ENCODE measurements at places on chromosomes 7 and 10.
A peak's percentile ranks its signal among the peaks of the same experiment; 100 is the strongest.

- DNase-seq: no peak
These were observed 305.1 kb downstream of the DNAJB6 start for GRCh38 chr7:157641866-157642265.

GRCh38 chr7:40880581-40880980 is 745.8 kb downstream of the SUGCT start:
- DNase-seq: no peak

DNA sequence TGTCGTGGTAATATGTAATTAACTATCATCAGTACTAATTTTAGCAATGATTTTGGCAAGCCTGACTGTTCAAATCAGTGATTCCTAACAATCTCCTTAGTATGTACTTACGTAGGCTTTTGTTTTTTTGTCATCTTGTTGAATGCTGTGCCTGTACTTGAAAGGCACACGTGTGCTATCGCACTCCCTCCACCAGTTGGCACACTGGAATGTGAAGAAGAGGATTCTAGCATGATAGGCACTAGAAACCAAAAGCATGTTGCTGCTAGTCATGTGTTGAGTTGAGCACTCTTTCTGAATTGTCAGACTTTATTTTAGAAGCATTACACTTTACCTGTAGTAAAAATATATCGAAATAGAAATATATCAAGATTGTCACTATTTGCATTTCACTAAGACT is 59.1 kb downstream of the TASOR2 start:
- DNase-seq: no peak

DNA sequence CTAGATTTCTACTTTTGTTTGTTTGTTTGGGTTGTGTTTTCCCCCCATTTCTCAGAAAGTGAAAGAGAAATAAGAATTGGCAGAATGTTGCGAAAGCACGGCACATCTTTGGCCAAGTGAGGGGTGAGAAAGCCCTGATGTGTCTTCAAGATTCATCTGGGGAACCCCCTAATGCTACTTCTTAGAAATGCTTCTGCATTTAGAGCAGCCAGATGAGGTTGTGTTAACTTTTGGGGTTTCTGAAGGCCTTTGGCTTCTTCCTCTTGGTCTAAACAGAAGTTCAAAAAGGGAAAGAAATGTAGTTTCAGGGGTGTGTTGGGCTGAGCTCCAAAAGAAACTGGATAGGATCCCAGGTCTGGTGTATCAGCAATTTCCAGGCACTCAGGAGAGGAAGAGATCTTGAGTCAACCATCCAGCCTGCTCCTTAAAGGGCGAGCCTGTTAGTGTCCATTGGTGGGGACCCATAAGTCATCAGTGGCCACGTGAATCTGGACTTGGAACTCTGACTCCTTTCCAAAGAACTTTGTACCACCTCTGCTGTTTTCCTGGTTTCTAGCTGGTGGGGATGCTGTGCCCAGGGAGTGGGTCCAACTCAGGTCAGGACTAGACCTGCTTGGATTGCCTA is 6.5 kb downstream of the DUSP5 start:
- DNase-seq: no peak

- DNase-seq: no peak
These were observed 36.3 kb upstream of the RNF32 start for GRCh38 chr7:156604311-156604710.

DNA sequence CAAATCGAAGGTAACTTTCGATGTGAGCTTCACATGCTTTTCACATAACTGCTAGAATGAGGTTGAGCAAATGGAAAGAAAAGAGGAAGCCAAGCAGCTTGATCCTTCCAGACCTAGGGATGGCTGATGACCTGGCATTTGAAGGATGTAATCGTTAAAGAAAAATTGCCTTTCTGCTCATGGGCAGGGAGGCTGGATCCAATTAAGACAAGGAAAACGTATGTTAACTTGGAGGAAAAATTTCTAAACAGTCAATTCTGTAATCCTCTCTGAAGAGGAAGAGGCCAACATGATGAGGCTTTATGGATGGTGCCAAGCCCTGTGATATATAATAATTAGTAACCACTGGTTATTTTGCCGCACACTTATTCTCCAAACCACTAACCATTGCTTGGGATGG is 12.5 kb downstream of the GRK5 start:
- no peak for DNase-seq

DNA sequence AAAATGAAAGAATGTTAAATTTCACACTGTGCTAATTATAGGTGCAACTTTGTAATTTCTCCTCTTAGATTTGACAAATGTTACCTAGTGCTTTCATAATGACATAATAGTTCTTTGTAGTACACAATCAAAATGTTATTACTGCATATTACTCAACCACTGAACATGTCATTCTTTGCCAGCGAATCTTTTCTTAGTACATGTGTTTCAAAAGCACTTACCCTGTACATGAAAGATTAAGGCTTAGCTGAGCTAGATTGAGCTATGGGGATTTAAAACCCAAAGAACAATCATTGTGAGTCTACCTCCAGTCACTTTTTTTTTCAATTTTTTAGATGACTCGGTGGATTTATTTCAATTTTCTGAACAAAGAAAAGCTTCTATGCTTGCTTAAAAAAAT is 123.5 kb upstream of the FERD3L start:
- DNase-seq: no peak

DNA sequence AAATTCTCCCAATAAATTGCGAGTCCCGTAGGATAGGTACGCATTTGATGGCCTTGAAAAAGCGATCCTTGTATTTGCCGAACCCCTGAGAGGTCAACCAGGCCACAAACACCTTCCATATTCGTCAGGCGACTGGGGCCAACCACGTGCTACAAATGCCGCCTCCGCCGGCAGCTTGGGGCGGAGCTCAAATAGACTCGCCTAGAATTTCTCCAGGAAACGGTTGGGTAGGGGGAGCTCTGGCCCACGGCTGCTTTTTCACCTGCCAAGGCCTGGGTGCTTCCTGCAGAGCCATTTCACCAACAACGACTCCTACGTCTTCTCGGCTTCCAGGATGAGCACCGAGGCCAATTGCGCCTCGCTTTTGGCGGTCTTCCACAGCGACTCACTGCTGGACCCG is 53.4 kb upstream of the KIF5B start:
- DNase-seq: no peak

- DNase-seq: peak; percentile 34
These were observed 41.5 kb downstream of the KLRG2 start for GRCh38 chr7:139441961-139442360.

DNA sequence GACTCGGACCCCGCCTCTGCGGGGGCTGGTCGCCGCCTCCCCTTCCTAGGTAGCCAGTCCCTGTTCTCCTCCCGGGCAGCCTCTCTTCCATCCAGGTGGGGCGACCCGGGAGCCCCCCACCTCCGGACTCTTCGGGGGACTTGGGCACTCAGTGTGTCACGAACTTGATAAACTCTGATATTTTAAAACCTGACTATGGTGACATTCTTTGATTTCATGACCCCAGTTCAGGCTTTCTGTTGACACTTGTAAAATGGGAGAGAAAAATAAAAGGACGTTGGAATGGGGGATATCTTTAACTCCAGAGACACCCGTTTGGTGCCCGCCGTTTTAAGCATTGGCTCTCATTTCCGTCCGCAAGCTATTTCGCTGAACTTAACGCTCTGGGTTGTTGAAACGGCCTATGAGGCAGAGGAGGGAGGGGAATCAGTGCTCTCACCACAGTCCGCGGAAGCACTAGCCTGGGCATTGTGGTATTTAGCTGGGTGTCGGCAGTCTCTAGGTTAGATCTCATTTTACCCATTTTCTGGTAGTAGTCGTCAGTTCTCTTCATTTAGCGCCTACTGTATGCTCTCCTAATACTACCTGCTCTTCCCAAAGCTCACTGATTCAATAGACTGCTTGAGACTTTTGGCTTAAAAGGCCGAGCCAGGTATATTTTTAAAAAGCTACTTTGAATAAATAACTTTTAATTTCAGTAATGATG is 738 bp downstream of the VPS26A start:
- no peak for DNase-seq

DNA sequence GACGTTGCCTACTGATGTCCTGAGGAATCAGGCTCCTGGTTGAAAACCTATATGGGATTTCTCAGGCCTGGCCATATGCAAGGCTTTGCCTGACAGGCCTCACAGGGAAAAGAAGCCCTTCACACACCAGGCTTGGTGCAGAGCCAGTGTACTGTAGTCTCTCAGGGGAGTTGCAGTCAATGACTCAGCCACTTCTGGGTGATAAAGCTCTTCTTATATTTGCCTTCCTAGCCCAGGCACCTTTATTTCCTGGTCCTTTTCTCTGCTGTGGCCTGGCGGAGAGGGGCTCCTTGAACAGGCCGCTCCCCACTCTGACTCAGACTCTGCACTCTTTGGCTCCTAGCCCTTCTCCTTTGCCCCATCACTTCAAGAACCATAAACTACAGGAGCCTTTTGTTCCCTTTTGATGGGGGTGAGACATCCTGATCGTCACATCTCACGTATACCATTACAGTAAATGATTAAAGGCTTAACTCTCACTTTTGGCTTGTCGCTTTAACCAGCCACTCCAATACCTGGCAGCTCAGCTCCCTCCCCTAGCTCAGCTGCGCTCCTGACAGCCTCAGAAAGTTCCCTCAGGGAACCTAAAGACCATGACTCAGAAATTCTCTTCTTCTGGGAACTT is 33.5 kb downstream of the DPY19L1 start:
- DNase-seq: peak; percentile 94

DNA sequence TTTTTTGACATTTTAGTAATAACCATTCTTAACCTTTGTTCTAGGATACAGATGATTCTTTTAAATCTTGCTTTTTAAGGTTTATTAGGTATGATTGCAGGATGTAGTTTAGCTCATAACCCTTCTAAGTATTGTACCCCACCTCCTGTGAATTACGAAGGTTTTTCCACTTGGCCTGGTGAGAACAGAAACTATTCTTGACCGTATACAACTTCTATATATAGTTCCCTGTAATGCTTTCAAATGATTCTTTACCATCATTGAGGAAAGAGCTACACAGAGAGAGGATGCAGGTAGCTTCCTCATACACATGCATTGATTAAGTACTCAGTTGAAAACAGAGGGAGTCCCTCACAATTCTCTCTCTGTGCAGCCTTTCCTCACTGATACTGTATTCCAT is 86.3 kb downstream of the PALS2 start:
- no peak for DNase-seq

DNA sequence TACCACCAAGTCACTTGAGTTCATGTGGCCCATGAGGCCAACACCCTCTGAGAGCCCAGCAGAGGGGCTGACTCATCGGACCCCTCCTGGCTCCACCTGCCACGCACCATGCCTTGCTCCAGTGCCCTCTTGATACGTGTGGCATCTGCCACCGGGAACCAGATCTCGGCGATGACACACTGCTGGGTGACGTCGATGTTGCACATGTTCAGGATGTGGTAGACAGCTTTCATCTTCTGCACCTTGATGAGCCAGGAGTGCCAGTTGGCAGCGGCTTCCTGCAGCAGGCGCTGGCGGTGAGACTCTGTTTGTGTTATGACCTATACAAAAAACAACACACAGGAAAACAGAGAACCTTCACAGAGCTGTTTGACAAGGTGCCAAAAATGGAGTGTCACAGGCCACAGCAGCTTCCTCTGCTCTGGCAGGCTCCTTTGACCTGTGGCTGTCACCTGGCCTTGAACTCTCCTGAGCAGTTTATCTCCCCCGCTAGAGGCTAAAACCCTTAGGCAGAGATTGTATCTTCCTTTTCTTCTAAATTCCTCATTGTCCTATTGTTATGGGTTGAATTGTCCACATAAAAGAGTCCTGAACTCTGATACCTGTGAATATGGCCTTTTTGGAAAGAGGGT is 45.2 kb upstream of the TMEM213 start:
- DNase-seq: peak; percentile 95

DNA sequence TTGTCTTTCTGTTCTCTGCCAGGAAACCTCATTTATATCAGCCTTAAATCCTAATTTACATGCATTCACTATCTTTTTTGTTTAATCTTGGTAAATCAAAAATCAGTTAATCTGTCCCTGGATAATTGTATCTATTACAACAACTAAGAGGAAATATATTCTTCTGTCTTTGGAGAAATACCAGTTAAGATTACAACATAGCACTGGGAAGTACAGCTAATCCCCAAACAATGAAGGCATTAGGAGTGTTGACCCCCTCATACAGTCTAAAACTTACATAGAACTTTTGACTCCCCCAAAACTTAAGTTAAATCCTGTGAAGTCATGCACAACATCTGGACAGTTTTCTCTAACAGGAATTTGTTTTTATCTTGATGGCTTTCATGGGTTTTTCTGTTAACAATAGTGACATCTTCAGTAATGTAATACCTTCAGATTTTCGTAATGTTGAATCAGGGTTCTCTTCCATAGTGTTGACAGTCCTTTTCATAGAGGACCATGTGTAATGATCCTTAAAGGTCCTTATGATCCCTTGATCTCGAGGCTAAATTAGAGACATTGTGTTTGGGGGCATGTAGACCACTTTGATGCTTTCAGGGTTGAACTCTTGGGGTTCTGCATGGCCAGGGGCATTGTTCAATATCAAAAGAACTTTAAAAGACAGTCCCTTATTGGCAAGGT is 24.1 kb upstream of the ABCC2 start:
- DNase-seq: no peak

DNA sequence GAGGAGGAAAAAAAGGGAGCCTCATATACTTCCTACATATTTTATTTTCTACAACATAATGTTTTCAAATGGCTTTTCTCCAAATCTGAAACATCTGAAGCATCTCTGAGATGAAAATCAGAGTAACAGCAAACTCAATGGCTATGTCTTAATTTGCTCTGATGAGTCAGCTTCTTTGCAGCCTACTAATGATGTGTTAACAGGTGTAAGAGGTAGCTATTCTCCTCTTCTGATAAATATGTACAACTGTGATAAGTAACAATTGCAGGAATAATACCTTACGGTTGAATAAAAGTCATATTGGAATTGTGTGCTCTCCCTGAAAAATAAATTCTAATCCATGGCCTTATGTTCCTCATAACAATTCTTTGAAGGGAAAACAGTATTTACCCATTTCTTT is 45.2 kb downstream of the GNAT3 start:
- DNase-seq: peak; percentile 47

GRCh38 chr7:81482600-81483186 is 287.2 kb downstream of the HGF start:
- no peak for DNase-seq

DNA sequence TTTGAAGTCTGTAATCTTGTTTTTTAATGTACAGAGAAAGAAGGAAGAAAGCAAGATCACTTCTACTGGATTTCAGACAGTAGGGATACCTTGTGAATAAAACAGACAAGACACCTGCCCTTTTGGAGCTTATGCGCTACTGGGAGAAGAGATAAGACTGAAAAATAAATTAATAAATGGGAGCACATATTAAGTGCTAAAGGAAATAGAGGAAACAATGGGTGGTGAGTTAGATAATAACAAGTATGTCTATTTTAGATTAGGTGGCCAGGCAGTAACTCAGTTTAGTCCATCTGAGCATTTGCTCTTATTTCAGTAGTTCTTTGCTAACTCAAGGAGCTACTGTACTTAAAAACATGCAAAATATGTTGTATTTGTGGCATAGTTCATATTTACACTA is 15.9 kb downstream of the MIOS start:
- DNase-seq: no peak

DNA sequence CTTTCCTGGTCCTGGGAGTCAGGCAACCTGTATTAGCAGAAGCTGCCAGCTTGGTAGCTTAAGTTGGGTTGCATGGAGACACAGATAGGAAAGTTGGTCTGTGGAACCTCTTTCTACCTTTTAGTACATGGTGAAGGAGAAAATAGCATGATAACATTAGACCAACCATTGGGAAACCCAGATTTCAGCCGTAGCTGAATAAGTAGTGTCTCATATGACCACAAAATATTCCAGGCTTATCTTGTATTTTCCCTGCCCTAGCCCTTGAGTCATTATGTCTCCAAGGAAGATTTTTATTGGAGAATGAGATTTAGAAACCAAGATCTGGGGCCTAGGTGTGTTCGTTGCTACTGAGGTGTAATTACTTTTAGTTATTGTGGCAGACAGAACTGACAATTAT is 67.2 kb downstream of the CCSER2 start:
- DNase-seq: no peak

GRCh38 chr7:142231716-142232115 is 26.1 kb downstream of the PRSS58 start:
- DNase-seq: no peak

All from DMS79 (cell line).